ENCODE measurements at places on chromosomes 5 and 9.

GRCh38 chr5:63697811-63698210, 264.4 kb downstream of the HTR1A start:
- no peak for DNase-seq

DNA sequence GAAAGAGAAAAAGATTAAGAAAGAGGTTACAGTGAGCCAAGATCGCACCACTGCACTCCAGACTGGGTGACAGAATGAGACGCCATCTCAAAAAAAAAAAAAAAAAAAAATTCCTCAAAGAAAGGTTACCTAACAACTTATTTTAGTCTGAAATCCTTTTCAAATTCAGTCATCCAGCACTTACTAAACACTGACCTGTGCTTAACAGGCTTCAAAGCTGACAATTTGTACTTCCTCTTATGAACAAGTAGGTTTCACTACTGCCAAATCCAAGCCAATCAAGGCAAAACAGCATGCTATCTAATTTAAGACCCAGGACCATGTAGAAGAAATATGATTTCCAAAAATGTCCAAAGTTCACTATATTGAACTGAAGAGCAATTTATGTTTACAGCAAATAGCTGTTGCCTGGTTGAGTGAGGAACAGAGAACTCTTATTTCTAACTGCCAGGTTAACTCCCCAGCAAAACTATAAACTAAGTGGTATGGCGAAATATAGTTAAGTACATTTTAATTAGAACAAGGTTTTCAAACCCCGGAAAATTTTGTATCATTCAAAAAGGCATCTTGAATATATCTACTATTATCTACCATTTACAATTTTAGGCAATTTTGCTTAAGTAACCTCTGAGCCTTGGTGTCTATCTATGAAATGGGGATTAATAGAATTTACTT, 13.4 kb downstream of the PWWP2A start:
- no peak for DNase-seq

DNA sequence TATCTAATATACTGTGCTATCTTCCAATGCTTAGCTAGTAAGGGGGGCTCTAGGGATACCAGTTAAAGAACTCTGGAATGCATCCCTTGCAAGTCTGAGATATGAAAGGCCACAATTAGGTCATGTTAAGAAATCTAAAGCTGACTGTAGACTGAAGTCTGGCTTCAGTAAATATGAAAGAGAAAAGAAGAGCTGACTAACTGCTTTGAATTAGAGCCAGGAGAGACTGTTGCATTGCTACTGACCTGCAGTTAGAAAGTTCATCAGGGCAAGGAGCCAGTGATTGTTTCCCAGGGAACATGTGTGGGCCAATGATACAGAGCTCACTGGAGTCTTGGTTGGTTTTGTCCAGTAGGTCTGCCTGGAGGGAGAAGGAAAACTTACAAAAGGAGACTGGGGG, 472.1 kb upstream of the TNC start:
- DNase-seq = no peak

DNA sequence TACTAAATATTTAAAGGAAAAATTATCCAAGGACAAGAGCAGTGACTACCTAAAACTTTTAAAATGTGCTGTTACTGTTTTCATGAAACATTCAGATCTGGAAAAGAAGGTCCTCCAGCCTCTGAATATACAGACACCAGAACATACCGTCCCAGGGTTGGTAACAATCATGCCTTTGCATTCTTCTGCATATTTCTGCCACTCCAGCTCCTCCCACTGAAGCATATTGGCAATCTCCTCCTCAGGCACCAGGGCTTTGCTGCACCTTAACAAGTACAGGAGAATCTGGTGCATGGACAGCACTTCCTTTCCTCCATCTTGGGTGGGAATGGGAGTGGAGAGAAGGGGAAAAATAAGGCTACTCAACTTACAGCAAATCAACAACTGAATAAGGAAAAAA, 60.0 kb downstream of the DROSHA start:
- DNase-seq = no peak

DNA sequence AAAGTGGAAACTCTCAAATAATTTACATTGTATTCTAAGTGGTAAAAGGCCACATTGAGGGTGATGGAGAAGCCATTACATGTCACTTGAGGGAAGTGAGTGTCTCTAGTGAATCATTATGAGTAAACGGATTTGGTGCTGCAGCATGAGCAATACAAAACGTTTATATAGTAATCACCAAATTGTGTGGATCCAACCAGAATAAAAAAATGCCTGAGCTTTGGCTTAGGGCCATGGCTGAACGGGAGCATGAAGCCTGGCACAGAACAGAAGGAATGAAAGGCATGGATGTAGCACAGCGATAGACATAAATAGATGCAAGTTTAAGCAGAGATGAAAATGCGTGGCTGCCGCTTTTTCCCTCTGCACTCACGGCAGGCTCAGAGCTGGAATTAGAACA, 58.3 kb downstream of the PTTG1 start:
- DNase-seq = no peak

DNA sequence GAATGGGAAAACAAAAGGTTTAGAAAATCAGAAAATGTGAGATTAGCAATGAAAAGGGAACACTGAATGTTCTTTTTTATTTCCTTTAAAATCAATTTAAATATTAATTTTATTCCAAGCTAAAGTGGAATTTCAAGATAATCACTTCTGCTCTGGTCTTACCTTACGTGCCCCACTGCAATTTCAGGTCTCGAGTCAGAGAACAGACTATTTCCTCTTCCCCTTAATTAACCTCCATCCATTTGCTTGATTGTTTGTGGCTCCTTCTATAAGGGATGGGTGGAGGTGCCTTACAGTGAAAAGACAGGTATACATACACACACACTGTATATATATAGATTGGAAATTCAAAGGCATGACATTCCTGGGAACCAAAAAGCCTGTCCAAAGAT, 137.1 kb downstream of the SUSD1 start:
- no peak for DNase-seq
